ENCODE measurements at places on chromosomes 7 and 10.

DNA sequence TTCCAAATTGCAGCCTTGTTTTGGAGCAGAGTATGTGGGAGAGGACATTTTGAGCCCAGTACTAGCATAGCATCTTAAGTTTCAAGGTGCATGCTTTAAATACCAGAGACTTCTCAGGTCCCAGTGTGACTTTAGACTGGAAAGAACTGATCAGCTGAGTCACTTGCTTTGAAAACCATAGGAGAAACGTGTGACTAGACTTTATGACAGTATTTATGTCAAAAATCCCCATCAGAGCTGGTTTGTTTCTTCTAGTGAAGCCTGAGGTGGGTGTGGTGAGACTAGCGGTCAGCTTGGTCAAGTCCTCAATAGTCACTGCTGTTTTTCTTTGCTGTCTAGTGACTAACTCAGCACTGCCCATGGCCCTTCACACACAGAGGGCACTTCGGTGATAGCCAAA, 724.2 kb downstream of the GATA3 start:
- no peak for DNase-seq

DNA sequence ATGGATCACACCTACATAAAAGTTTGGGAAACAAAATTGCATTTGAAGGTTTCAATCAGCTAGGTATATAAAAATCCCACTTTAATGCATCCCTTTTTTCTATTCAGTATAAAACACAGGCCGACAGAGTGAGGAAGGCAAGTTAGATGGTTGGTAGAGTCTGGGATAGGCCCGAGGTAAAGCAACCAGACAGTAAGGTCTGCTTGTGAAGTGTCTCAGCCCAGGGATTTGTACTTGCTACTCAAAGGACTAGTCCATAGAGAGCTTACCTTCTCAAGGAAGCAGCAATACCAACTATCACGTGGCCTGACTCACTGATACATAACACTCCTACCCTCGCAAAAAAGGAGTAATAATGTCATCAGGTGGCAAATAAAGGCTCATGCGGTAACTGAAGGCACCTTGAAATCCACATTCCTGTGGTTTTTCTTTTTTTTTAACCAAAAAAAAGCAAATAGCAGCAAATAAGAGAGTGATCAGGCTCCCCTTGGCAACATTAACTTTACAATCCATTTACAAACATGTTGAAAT, 56.2 kb upstream of the ATP6V0A4 start:
- no peak for DNase-seq

- DNase-seq: no peak
Measured at GRCh38 chr10:308101-308500, 172.8 kb downstream of the ZMYND11 start.

- no peak for DNase-seq
Measured at GRCh38 chr10:110793128-110793812, 78.5 kb upstream of the PDCD4 start.

DNA sequence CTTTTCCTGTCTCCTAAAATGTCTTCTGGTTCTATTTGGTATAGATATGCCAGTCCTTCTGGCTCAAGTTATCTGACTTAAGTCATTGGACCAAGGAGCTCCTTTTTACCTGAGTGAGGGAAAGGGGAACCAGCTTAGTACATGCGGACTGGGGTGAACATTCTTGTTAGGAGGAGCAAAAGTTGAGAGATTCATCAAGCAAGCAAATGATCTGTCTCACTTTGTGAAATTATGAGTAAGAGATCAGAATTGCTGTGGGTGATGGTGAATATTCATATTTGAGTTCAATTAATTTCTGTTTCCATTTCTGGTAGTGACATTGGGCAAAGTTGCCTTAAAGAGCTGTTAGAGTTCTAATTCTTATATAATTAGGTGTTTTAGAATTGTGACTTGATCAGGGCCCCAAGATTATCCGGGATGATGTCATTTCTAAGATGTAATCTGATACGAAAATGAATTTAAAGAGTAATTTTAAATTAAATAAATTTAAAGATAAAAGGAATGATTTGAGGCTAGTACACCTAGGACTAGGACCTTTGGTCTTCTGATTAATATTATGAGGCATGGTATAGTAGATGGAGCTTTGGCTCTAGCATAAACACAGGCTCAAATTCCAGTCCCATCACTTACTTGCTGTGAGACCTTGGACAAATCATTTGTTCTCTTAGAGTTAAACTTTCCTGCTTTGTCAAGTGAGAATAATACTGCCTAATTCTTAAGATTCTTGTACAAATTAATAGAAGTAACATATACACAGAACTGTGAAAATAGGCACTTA, 60.4 kb upstream of the STRIP2 start:
- DNase-seq: no peak

DNA sequence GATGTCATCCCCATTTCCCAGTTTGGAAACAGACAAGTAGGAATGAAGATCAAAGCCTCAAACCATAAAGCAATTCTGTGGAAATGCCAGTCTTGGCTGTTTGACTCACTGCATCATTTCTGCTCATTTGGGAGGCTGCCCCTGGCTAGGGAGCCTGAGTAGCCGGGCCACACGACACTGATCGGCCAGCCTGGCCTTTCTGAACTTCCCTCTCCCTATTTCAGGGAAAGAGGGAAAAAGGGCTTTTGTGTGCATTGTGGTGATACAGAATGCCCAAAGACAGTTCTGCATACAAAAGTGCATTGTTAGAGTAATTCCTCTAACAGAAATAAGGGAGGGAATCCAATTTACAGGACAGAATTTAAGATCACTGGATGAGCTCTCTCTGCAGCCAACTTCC, 41.7 kb upstream of the OPALIN start:
- no peak for DNase-seq

- DNase-seq: no peak
Measured at GRCh38 chr10:72690071-72690755, 1.7 kb upstream of the MCU start.

GRCh38 chr7:156897673-156898072, 4.7 kb upstream of the LMBR1 start:
- no peak for DNase-seq

DNA sequence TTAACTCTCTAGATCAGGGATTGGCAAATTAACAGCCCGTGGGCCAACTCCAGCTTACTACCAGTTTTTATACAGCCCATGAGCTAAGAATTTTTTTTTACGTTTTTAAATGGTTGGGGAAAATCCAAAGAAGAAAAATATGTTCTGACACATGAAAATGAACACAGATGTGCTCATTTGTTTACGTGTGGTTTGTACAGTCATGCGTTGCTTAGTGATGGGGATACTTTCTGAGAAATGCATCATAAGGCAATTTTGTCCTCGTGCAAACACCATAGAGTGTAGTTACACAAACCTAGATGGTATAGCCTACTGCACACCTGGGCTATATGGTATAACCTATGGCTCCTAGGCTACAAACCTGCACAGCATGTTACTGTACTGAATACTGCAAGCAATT, 8.3 kb upstream of the SMKR1 start:
- DNase-seq: no peak

DNA sequence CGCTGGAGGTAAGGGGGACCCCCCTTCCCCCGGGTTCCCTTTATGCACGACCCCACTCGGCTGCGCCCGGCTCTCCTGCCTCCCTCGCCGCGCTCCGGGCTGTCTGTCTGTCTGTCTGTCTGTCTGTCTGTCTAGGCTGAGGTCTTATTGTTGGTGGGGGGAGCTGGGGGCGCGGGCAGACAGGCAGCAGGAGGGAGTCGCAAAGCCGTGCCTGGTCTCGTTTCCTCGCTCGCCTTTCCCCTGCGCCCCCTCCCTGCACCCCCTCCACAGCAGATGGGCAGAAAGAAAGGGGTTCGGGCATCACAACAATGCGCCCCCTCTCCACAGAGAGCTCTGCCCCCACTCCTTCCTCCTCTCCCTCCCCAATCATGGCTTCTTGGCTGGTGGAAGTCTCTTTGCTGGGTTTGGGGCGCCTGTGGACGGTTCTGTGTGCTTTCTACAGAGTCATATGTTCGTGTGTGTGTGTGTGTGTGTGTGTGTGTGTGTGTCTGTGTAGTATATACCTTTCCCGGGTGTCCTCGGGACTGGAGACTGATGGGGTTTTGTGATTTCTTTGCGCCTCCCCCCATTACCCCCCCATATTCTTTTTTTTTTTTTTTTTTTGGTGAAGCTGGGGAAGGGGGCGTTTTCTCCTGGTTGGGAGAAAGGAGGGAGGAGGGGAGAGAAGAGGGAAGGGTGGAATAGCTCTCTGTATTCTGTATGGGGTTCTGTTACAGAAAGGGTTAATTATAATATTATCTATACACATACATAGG, 1.9 kb downstream of the AUTS2 start:
- DNase-seq: peak; percentile 40

DNA sequence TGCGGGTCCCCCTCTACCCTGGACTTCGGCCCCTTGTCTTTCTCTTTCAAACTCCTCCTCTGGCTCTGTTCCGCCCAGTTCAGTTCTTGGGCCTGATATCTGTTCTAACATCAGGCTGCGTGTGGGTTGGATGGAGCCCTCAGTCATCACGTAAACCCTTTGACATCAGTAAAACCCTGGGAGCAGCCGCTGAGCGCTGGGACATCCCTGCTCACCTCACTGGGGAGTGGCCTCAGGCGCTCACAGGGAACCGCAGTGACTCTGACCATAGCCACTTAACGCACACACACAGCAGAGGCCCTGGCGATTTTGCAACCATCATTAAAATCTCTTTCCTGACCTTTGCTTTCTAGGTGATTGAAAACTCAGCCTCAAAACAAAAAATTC, 113.3 kb downstream of the CYTH3 start:
- no peak for DNase-seq

DNA sequence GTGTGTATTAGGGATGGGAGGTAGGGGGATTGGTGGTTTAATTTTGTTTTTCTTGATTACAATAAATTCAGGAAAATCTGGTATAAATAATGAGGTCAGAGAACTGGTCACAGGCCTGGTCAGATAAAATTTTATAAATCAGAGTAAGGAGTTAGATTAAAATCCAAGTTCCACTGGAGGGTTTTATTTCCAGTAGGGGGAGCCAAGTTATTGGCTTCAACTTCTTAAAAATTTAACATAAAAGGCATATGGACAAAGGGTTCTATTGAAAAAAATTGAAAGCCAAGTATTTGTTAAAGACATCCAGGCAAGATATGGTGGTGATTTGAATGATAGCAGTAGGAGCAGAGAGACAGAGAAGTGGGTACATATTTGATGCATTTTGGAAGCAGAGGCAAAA, 763.3 kb downstream of the SORCS1 start:
- no peak for DNase-seq

DNA sequence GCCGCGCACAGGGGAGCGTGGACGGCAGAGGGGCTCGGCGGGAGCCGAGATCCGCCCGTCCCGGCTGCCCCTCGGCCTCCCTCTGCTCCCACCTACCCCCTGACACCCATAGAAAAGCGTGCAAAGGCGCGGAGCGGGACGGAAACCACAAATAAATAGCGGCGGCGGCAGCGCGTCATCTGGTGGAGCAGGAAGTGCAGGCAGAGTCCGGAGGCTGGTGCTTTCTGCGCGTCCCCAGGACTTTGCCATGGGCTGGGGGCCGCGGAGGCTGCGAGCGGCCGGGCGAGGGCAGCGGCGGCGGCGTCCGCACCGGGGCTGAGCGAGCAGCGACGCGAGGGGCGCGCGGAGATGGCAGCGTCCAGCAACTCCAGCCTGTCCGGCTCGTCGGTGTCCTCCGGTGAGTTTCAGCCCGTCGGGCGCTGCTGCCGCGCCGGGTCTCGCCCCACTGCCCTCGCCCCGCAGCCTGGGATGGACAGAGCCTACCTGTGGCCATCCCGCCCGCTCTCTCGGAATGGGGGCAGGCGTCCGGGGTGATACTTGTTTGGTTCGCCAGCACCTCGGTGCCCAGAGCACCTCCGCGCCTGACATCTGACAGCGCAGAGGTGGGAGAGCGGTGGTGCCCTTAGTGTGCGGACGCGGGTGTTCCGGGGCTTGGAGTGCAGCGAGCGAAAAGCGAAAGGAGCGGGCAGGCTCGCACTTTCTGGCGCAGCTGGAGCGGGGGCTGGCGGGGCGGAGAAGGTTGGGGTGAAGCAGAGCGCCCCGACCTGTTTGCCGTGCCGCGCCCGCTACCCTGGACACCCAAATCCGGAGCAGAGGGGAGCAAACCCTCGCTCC, at the start of gene CHN2:
TSS of gene CHN2 (plus strand) at position 182 of the 834 bp plus-strand sequence.
- DNase-seq: peak; percentile 62

DNA sequence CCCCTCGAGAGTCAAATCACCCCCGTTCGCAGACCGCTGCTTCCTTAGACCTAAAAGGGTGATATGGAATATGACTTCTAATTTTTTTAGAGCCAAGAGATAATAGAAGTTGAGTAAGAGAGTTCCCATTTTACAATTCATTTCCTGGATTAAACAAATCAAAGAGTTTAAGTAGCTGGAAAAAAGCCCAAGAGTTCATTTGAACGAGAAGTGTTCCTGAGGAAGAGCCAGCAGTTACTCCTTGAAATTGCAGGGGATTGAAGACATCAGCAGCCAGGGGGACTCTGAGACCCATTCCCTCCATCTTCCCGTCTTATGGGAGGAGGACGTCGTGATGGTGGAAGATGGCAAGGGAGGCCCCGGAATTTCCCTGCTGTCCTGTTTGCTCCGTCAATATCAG, 277.0 kb downstream of the WDR11 start:
- no peak for DNase-seq

DNA sequence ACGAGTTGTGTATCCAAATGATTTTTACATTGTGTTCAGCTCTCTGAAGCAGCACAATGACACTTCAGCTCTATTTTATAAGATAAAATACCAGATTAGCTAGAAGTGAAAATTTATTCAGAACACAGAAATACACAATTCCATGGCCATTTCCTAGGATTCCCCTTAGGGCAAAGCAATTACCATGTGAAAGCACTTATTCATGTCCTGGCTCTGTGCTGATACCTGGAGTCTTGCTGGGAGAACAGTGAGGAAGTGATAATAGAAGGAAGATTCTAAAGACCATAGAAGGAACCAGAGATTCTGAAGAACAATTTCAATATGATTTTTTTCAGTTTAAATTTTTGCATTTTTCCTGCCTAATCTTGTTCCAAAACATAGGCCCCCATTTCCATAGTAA, 657.4 kb upstream of the ZWINT start:
- DNase-seq: no peak

GRCh38 chr10:30396293-30396692, 37.7 kb upstream of the MAP3K8 start:
- DNase-seq: no peak

DNA sequence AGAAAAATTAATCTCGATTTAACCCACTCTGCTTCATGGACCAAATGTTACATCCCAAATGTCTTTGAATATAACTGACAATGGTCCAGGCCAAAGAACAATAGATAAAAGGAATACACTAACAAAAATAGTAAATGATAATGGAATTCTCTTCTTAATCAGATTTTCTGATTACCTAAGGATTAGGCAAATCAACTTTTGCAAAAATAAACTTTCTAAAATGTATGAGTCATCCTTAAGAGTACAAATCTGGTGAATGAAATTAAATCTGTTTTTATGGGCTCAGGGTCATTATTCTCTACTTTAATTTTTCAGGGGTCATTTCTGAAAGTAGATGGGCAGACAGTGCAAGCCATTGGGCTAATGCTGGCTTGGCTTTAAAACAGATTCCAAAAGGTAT, 102.1 kb upstream of the FAM13C start:
- no peak for DNase-seq
